Karpas-422 (cell line): ENCODE measurements at places on chromosomes 2 and 18.
A peak's percentile ranks its signal among the peaks of the same experiment; 100 is the strongest.

- DNase-seq, result no peak
These were observed 99.5 kb downstream of the RBMS1 start for GRCh38 chr2:160394153-160394552.

- DNase-seq, result no peak
These were observed 71.1 kb upstream of the SH3BP4 start for GRCh38 chr2:234880551-234881211.

DNA sequence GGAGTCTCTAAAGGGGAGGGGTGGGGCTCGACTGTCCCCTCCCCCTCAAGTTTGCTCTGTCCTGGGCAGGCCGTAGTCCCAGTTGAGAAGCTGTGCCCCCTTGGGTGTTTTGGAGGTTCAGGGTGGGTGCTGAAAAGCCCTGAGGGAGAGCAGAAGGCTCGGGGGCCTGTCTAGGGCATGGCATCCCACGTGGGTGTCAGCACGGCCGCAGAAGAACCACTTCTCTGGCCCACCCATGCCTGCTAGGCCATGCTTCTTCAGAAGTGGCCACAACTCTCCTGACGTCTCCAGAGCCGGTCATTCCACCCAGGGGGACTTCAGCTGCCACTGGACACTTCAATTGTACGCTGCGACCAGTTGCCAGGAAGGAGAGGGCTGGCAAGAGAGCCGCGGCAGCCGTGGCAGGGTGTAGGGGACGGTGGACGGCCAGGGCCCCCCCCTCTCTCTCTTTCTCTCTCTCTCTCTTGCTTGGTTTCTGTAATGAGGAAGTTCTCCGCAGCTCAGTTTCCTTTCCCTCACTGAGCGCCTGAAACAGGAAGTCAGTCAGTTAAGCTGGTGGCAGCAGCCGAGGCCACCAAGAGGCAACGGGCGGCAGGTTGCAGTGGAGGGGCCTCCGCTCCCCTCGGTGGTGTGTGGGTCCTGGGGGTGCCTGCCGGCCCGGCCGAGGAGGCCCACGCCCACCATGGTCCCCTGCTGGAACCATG lies at the start of gene INPP5D:
Gene INPP5D (plus strand): TSS at position 546 of the 704 bp plus-strand sequence. CDS start 137 bp downstream, at position 683.
- DNase-seq, result peak; percentile 95

DNA sequence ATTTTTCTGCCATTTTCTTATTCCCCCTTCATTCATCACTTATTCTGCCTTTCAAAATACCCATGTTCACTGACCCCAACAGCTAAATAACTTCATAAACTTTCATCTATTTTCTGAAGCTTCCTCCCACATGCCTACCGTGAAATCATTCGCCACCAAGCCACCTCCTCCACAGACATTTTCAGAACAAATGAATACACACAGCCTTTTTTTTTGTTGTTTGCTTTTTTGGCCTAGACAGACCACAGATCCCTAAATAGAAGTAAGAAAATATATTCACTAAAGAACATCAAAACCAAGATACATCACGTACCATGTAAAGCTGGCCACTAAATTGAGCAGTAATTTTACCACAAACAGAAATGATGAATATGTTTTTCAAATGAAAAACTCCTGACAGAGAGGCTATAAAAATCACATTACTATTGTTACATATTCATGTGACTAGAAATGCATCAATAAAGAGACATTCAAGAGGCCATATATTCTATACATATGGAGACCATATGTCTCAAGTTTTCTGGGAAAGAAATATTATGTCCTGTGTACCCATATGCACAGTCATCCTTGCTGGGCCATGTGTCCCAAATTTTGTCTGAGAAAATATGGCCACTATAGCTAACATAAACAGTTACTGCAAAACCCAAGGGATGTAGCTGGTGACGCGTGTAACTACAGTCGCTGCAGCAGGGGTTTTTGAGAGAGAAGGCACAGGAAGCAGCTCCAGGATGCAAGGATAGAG lies 200.3 kb downstream of the FBXO15 start:
- DNase-seq, result no peak

GRCh38 chr18:51997129-51997528 lies 342.9 kb upstream of the DCC start:
- DNase-seq, result no peak

- DNase-seq, result no peak
These were observed 1.5 kb downstream of the GAREM1 start for GRCh38 chr18:32469190-32469651.

DNA sequence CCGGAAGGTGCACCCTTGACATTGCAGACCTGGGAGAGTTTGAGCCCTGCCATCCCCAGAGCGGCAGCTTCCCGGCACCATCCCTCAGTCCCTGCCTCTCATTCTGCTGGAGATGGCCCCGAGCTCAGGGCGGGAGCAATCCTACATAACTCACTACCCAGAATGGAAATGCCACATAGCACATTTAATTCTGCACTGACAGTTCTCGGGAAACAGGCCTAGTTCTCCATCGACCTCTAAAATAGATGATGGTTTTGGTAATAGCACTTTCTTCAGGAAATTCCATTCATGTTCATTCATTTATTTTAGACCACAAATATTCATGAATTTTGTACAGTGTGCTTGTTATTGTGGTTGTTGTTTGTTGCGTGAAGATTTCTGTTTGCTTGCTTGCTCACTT lies 92.9 kb upstream of the SLC14A2 start:
- no peak for DNase-seq

GRCh38 chr2:104539649-104540048 lies 314.3 kb upstream of the POU3F3 start:
- no peak for DNase-seq

DNA sequence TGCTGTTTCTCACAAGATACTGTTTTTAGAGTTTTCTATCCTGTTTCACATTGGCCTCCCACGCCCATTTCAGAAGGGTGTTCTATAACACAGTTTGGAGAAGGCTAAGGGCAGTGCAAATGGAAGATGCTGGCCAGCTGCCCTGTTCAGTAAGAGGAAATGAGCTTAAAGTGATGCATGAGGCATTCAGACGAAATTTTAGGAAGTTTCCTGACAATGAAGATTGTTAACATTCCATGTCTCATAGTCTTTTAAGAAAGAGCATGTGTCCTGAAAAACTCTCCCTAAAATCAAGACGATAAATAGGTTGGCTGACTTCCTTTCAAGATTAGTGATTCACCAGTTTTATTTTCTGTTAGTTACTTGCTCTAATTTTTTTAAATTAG lies 484.2 kb upstream of the NRP2 start:
- no peak for DNase-seq

- DNase-seq, result no peak
These were observed 5.7 kb downstream of the ANTXR1 start for GRCh38 chr2:69018678-69019095.

GRCh38 chr18:70069965-70070364 lies 122.3 kb upstream of the CD226 start:
- DNase-seq, result no peak

DNA sequence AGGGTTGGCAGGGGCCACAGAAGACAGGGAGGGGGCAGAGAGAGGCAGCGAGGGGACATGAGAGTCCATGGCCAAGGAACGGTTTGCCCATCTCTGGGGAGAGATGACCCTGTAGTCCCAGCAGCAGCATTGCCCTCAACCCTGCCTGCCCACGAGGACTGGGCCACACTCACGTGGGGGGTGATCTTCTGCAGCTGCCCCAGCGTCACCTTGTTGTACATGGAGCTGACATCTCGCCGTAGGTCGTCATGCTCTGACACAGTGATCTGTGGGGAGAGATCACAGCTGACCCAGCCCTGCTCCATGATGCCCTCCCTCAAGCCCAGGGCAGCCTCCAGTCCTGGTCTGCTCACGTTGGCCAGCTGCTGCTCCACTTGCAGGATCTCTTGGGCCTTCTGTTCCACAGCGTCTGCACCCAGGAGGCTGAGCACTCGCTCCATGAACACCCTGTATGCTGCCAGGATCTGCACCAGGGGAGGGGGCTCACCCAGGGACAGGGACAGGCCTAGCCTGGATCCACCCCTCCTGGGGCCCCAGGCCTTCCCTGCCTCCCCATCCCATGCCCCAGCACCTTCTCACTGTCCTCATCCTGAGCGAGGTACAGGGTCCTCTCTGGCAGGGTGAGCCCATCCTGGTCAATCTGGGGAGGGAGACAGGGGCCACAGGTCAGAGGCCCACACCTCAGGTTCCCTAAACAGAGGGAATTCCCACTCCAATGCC lies 2.8 kb downstream of the ECEL1 start:
- no peak for DNase-seq

GRCh38 chr18:39225373-39225772 lies 1659.8 kb upstream of the CELF4 start:
- no peak for DNase-seq

- DNase-seq, result no peak
These were observed 39.5 kb upstream of the LBH start for GRCh38 chr2:30191819-30192271.

DNA sequence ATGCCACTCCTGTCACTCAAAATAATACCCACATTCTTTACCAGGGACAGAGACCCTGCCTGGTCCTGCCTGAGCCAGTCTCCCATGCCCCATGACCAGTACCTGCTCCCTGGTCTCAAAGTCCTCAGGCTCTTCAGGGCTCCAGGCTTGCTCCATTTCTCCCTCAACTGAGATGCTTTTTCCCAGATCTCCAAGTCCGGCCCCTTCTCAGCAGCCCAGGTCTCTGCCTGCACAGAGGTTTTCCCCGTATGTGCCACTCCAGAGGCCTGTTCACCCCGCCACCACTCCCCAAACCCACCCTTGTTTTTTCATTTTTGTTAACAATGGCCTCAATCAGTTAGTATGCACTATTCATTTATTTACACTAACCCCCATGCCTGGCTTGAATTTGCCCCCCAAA lies 499.5 kb upstream of the MYT1L start:
- DNase-seq, result no peak

DNA sequence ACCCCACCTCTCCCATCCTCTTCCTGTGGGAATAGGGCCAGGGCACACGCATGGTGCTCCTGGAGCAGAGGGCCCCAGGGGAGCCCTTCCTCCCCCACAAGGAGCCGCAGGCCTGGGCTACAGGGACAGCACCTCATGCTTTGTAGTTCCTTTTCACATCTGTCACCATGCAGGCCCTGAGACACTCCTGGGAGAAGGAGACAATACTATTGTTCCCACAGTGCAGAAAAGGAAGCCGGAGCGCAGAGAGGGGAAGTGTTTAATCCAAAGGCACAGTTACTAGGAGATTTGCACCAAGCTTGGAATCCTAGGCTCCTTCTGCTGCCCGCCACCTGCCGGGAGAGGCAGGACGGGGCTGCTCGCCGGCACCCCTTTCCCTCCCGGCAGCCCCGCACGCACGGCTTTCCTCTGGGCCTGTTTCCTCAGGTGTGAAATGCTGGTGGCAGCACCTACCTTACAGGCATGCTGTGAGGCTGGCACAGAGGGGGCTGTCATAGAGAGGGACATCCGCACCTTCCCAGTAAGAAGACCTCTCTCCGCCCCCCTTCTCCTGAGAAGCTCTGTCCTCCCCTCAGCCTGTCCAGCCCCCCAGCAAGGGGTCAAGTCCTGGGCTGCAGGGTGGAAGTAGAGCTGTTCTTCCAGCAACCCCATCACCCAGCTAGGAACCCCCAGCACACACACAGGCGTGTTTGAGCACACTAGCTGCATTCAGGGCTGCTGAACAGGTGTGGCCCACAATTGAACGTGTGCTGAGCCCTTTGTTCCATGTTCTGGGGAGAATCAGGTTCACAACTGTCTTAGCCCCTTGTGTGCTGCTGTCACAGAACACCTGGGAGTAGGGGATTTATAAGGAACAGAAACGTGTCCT lies 62.6 kb downstream of the SMAD7 start:
- DNase-seq, result no peak

GRCh38 chr2:43075054-43075593 lies 151.3 kb downstream of the ZFP36L2 start:
- no peak for DNase-seq

DNA sequence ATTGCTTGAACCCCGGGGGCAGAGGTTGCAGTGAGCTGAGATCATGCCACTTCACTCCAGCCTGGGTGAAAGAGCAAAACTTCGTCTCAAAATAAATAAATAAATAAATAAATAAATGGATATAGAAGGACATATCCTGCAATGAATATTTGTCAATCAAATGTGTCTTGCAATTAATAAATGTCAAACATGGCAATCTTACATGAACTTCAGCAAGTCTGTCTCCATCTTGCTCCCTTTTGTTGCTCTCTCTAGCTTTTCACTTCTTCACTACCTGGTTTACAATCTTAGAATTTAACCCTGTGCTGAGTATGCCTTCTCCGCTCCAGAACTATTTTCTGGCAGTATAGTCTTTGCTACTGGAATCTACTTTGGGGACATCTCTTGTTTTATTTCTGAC lies 3.3 kb upstream of the YES1 start:
- no peak for DNase-seq

DNA sequence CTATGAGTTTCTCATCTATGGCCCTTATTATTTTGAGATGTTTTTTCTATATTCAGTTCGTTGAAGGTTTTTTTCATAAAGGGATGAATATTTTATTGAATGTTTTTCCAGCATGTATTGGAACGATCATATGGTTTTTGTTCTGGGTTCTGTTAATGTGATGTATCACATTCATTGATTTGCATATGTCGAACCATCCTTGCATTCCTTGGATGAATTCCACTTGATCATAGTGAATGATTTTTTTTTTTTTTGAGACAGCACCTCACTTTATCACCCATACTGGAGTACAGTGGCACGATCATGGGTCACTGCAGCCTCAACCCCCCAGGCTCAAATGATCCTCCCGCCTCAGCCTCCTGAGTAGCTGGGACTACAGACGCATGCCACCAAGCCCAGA lies 5.5 kb upstream of the NEMP2 start:
- DNase-seq, result no peak

- no peak for DNase-seq
These were observed 59.7 kb downstream of the TTC32 start for GRCh38 chr2:19841918-19842693.

DNA sequence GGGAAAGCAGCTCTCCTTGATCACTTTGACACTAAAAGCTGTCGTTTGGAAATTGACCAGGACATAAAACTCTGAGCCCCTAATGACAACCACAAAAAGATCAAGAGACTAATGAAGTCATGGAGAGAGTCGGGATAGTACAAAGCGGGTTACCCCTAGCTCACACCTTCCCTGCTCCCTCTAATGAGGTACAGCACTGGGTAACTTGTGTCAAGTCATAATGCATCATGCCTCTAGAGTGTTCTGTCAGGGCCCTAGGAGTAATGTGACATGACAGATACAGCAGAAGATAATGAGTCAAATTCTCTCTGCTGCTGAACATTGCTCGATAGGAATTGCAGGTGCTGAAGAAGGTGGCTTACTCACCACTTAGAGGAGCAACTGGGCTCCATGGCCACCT lies 130.7 kb downstream of the AQP4 start:
- no peak for DNase-seq

DNA sequence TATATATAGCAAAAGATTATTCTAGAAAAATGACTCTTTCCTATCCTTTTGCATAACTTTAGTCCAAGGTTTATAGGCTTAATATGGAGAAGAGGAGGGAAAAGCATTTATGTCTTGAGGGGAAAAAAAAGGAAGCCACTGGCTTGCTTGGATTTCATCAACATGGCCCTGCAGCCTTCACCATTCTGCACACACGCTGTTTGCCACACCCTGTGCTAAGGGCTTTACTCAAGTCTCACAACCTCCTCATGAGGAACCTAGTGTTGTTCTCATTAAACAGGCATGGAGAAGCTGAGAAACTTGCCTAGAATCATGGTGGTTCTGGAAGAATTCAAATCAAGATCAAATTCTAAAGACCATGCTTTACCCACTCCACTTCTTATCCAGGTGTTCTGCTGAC lies 117.3 kb upstream of the TTC39C start:
- no peak for DNase-seq

GRCh38 chr2:147177071-147177857 lies 667.6 kb upstream of the ACVR2A start:
- DNase-seq, result no peak
